ENCODE measurements at places on chromosomes 3 and 15.

DNA sequence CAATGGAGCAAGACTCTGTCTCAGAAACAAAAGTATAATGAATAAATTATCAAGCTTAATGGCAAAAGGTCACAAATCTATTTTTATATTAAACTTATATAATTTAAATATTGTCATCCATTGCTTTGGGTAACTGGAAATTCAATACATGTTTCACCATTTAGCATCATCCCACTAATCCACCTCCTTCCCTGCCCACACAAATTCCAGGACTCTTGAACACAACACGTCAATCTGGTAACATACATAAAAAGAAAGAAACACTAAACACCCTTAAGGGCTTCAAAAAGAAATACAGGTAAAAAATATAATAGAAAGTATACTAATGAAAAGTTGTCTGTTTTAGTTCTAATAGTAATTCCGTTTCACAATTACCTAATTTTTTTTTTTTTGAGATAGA lies 149.4 kb downstream of the STAG1 start:
- no peak for DNase-seq

GRCh38 chr3:66597308-66597863 lies 96.6 kb upstream of the LRIG1 start:
- DNase-seq, result no peak

DNA sequence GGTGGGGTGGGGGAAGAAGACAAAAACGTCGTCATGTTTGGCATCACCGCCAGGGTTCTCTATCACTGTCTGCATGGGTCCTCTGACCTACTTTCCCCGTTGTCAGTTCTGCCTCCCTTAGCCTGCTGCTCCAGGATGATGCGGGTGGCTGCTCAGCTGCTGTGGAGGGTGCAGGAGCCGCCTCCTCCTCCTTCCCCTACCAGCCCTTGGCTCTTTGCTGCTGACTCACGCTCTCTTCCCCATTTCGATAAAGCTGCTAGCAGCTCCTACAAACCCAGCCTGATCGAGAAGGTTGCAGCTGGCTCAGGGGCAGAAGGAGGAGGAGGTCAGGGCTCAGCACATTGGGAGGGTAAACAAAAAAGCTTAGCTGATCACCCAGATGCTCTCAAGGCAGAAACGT lies 49.5 kb upstream of the SEC13 start:
- peak; percentile 28 for DNase-seq

DNA sequence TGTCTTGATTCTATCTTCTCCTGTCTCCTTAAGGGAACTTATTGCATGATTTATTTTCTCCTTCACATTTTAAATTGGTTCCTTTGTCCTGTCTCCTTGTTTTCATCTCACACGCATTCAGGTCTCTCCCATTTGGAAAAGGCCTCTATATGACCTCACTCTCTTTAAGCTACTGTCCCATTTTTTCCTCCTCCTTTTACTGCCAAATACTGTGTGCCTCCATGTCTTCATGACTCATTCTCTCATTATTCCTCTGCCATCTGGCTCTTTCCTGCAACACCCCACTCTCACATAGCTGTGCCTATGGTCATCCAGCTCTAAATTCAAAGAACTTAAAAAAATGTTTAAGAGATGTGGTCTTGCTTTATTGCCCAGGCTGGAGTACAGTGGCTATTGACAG lies 48.0 kb downstream of the TYRO3 start:
- peak; percentile 84 for DNase-seq

DNA sequence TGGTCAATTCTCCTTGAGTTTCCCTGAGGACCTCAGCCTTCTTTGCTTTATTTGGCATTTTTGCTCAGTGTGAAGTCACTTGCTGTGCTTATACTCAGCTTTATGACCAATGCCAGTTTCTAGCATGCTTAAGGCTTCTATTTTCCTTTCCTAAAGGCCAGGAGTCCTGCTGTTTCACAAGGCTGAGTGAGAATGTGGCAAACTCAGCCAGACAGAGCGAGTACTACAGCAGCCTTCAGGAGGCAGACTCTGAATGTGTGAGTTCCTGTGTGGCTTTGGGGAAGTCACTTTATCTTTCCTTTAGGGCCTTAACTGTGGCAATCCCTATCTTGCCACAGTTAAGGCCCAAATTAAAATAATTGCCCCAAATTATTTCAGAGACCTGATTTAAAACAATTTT lies 213.2 kb upstream of the MRPL3 start:
- DNase-seq, result no peak

- DNase-seq, result no peak
Measured at GRCh38 chr15:70344666-70345065, 246.9 kb upstream of the TLE3 start.

DNA sequence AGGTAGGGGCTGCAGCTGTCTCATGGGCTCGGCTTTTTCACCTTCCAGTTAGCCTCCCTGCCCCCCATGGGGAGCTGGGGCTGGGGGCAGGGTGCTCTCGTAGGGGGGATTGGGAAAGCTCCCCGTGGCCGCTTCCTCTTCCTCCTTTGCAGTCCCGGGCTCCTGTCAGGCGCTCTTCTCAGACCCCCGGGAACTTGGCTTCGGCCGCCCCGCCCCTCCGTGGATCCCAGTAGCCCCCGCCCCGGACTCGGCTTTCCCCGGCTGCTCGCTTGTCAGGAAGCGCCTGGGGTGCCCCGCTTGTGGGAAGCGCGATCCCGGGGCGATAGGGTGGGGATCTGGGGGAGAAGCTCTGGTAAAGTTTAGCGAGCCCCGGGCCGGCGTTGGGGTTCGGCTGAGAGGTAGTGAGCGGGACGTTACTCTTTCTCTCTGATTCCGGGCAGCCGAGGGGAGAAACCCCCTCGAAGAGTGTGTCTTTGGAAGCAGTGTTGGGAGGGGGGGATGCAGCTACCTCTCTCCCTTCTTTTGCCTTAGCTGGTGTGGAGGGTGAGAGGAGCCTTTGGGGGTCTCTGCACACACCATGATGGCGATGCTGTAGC lies 611 bp downstream of the PIAS1 start:
- DNase-seq, result peak; percentile 2

DNA sequence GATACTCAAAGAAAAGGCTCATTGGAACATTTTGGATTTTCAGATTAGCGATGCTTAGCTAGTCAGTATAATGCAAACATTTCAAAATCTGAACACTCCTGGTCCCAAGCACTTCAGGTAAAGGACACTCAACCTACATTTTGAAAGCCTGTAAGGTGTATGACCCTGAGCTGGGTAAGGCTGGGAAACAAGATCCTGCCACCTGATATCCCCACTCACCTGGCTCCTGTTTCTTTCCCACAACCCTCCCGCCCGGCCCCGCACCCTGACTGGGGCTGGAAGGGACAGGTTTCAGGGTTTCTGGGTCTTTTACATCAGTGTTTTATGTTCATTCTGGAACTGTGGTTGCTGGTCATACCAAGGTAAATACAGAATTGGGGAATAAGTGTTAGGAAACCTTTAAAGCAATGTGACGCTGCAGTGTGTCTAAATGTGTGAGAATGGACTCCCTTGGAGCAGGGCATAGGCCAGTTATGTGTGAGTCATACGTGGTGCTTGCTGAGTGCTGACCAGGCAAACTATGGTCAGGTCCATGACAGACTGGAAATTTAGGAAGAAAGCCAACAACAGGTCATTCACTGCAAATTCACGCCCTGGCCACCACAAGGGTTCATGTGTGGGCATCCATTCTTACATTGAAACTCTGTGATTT lies 22.9 kb downstream of the CTXND1 start:
- DNase-seq, result no peak

DNA sequence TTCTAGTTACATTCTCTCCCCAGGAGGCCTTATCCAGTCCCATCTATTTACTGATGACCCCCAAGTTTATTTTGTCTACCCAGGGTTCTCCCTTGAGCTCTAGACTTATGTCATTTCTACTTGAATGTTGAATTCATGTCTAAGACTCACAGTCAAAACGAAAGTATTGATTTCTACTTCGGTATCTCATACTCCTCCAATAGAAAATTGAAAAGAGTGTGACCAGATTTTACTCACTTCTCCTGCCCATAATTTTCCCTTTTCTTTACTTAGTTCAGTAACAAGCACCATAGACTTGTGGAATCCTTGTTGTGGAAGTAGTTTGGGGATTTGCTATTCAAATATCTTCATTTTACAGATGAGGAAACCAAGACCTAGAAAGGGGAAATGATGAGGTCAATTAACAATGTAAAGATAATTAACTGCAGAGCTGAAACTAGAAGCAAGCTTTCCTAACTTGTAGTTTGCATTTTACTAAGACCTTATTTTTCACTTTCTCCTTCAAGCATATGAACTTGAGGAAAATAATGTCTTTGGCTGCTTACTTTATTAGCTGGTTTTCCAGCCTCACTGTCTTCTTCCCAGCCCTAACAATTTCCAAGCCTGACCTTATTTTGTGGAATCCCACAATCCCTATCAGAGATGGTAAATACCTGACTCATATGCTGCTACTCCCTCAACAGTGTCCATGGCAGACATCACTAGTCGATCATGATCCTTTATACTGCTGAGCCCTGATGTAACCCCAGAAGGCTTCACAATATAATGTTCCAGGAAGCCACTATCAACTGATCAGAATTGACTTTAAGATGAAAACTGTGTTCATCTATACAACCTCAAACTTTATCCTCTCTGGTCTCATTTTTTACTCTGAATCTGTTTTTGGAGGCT lies 123.9 kb upstream of the AGBL1 start:
- no peak for DNase-seq

- no peak for DNase-seq
Measured at GRCh38 chr3:39106281-39106811, 1.1 kb downstream of the GORASP1 start.

DNA sequence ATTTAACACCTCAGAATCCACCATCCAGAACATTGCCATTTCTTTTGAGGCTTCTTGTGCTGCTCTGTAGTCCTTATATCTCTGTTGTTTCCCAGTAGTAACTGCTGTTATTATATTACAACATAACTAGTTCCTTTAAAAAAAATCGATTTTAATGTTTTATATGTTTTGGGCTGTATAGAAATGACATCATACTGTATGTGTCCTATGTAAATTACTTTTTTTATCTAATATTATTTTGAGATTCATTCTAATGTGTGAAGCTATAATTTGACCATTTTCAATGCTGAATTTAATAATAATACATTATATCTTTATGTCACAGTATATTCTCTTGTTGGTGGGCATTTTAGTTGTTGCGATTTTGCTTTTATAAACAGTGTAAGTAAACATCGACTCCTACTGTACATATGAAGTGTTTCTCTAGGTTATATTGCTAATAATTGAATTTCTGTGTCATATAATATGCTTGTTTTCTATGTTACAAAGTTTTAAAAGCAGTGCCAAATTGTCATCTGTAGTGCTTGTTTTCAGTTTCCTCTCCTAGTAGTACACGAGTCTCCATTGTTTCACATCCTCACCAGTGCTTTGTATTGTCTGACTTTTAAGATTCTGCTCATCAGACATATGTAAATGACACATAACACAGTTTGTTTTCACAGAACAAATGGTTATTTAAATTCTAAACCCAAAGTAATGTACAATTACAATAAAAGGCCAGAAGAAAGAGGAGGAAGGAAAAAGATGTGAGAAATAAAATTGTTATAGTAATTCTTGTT lies 172.0 kb upstream of the LRRFIP2 start:
- no peak for DNase-seq

- no peak for DNase-seq
Measured at GRCh38 chr15:82371656-82372055, 22.4 kb upstream of the GOLGA6L10 start.

GRCh38 chr3:128569756-128570155 lies 76.8 kb upstream of the GATA2 start:
- no peak for DNase-seq

DNA sequence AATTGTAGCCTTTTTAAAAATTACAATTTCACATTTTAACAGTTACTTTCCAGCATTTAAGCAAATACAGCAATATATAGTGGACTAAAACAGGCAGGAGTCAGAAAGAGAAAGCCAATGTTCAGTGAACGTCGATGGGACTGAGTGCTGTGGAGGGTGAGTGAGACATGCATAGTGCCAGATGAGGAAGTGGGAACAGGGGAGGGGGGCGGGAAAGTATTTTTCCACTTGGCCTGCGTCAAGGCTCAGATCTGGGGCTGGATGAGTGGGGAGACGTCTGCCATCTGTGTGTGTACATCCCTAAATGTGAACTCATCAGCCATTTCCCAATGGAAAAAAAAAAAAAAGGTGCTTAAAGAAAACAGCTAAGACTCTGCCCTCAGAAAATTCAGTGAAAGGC lies 19.2 kb upstream of the RAD18 start:
- no peak for DNase-seq

DNA sequence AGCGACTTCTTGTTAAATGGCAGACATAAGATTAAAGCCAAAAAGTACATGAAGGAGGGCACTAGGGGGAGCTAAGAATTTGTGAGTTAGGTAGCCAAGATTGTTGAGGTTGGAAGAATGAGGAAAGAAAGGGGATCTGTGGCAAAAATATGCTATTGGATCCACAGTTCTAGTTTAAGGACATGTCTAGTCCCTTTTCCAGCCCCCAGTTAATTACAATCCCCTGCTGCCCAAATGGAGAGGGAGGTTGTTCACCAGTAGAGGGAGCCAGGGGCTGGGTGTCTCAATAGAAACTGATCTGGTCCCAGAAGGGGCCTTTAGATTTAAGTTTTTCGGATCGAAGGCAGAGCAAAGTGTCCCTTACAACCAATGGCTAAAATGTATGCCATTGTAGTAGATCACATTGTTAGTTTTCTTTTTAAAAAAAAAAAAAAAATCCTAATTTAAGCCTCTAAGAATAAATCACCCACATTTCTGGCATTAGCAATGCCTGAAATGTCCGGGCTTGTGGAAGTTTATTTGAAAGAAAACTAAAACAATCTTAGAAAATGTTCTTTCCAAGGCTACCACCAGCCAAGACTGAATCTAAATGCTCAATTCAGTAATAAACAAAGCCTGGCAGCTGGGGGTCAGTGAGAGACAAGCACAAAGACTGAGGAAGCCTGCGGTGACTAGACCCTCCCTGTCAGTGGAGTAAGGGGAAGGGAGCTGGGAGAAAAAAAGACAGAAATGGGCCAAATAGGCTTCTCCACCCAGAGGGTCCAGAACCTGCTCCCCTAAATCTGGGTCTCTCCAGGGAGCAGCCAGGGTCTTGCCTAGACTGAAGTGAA lies 7.1 kb downstream of the COL8A1 start:
- no peak for DNase-seq

- DNase-seq, result no peak
Measured at GRCh38 chr3:55615039-55615693, 128.1 kb upstream of the WNT5A start.

GRCh38 chr3:194782698-194783404 lies 97.2 kb downstream of the FAM43A start:
- DNase-seq, result no peak

GRCh38 chr3:120855665-120856437 lies 52.2 kb upstream of the STXBP5L start:
- peak; percentile 58 for DNase-seq

GRCh38 chr3:129065720-129066073 lies 5.1 kb downstream of the GP9 start:
- no peak for DNase-seq

DNA sequence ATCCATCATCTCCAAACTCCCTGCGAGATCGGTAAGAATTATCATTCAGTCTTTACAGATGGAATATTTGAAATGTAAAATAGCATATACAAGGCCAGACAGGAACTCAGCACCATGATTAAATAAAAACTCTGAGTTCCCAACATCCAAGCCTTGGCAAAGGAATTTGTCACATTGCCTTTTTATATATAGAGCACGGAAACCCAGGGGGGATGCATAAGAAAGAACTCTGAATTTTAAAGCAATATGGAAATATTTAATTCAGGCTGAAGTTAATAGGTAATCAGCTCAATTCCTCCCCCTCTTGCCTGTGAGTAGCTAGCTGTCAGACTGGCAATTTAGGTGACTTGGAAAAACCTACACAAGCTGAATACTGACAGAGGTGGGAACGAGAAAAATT lies 217.9 kb upstream of the KCNMB2 start:
- no peak for DNase-seq

- peak; percentile 49 for DNase-seq
Measured at GRCh38 chr3:23623844-23624243, 181.9 kb upstream of the UBE2E1 start.

- no peak for DNase-seq
Measured at GRCh38 chr3:49775538-49775937, 10.8 kb downstream of the IP6K1 start.
